ENCODE measurements at places on chromosomes 6 and 20. TPM values are rescaled to one million over a fixed set of nuclear protein-coding genes. Genes with fewer than 3 reads are reported as not detected.

PDE7B gene
- 12.8 TPM for total RNA-seq

- no peak for DNase-seq
Observed at GRCh38 chr6:3844097-3844463, 5.1 kb upstream of the FAM50B start.

- DNase-seq: no peak
Observed at GRCh38 chr6:55776113-55776512, 99.3 kb downstream of the BMP5 start.

HELZ2 gene
- total RNA-seq: 26.6 TPM

DNA sequence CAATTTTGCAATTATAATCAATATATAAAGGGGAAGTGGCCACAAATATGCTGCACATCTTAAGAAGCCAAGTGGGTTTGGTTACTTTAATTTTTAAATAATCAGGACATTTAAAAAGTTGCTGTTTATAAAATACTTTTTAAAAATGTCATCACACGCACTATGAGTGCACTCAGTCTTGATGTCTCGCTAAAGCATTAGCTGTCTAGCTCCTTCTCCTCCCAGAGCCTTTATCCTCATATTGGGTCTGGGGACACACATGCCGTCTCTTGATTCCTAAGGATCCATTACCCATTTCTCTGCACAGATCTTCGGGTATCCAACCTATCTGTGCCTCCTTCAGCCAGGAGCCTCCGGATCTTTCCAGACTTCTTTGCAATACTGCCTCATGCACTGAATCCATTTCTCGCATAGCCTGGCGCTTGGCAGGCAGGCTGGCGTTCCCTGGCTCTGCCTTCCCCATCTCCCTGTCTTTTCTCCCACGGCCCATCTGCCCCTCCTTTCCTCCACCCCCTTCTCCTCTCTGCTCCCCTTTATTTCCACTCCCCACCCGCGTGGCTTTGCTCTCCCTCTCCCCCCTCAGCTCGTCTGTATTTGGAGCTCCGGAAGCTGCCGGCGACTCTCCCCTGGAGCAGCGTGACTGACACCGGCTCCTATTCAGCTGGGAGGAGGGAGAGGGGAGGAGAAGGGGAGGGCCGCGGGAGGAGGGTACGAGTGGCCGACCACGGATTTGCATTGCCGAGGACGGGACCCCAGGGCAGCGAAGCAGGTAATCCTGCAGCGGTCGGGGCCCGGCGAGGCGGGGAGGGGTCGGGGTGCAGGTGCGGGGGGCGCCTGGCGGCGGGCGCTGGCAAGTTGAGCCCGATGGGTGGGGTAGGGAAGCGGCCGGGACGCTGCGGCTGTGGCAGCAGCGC, at the start of gene CAP2:
CAP2 (plus strand) TSS at position 618 of the 914 bp plus-strand sequence. CDS start 27,961 bp downstream, outside the sequence.
- DNase-seq: peak; percentile 72

- no peak for DNase-seq
Observed at GRCh38 chr6:131949620-131949908, 1.6 kb downstream of the CCN2 start.

- DNase-seq: no peak
Observed at GRCh38 chr20:57695940-57696339, 13.9 kb downstream of the PMEPA1 start.

GRCh38 chr6:160238278-160238711, 20.3 kb downstream of the SLC22A2 start:
- DNase-seq: no peak

BPIFA1 gene
- total RNA-seq: not detected

MUC21 gene
- total RNA-seq: not detected

RAD21L1 gene
- total RNA-seq: not detected

- DNase-seq: no peak
Observed at GRCh38 chr6:31479933-31480535, 17.9 kb upstream of the MICB start.

- DNase-seq: no peak
Observed at GRCh38 chr6:122817766-122818165, 28.7 kb downstream of the SMPDL3A start.

DNA sequence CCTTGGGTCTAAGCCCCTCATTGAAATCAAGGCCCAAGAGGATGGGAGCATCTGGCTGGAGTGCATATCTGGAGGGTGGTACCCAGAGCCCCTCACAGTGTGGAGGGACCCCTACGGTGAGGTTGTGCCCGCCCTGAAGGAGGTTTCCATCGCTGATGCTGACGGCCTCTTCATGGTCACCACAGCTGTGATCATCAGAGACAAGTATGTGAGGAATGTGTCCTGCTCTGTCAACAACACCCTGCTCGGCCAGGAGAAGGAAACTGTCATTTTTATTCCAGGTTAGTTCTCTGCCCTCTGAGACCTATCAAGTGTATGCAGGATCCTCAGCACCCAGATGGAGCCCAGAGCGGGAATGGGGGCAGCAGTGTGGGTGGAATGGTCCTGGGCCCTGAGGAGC, 5.1 kb downstream of the BTN2A2 start:
- DNase-seq: no peak

SAMD3 gene
- total RNA-seq: not detected

DNA sequence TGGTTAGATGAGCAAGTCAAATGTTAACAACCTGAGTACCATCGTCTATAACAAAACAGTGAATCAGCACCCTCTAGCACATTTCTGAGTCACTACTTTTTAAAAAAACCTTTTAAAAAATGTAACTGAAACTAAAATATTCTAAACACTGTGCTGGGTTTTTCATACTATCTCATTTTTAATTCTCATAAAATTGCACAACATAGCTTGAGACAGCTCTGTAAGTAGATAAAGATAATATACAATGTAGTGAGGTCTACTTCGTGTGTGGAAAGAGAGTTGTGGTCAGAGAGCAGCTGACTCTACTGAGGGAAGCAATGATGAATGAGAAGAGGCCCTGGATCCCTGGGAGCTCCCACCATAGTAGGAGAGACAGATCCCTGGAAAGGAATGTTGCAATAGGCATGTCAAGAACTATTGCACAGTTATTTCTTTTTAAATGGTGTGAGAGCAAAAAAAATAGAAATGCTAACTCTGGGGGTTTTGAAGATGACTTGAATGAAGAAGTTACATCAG, 13.6 kb upstream of the CALHM6 start:
- no peak for DNase-seq

DNA sequence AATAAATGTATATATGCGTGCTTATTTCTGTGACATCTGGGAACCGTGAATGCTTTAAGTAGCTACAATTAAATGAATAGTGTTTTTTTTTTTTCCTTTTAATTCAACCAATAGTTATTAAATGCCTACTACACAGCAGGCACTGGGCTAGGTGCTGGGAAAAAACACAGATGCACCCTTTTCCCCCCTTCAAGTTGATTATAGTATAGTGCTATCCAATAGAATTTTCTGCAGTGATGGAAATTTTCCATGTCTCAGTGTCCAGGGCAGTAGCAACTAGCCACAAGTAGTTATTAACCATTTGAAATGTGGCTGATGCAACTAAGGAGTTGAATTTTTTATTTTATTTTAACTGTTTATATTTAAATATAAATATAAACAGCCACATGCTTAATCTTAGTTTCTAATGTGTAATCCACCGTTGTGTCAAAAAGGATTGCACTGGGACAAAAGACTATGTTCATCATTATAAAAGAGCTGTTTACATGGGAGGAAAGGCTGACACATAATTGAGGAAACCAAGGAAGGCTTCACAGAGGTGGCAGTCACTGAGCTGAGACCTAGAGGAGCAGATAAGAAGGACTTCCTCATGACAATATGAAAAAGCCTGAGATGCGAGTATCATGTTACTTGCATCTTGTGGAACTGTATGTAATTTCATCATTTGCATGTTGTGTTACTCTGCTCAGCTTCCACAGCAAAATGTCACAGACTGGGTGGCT, 261.2 kb upstream of the PLCB4 start:
- no peak for DNase-seq

LAMA2 gene
- total RNA-seq: 274 TPM

XKR7 gene
- not detected for total RNA-seq

PPP1R14C gene
- total RNA-seq: 143 TPM

CFAP206 gene
- total RNA-seq: not detected

- DNase-seq: no peak
Observed at GRCh38 chr20:38970302-38970701, 8.2 kb downstream of the DHX35 start.
